ENCODE measurements at places on chromosomes 13 and 19. TPM values are rescaled to one million over a fixed set of nuclear protein-coding genes. Genes with fewer than 3 reads are reported as not detected.

Gene PTH2
- polyA plus RNA-seq: not detected

Gene CDKN2D
- 17.4 TPM for polyA plus RNA-seq

Gene MATK
- 7.7 TPM for polyA plus RNA-seq

Gene IGFL2
- 1.1 TPM for polyA plus RNA-seq

Gene RGL3
- polyA plus RNA-seq: 8.5 TPM

Gene CYP2F1
- not detected for polyA plus RNA-seq

Gene CAPS
- 3.7 TPM for polyA plus RNA-seq

Gene IGLON5
- polyA plus RNA-seq: 0.26 TPM

Gene PSG1
- not detected for polyA plus RNA-seq

Gene ZNF837
- polyA plus RNA-seq: 2.5 TPM

Gene RASGRP4
- polyA plus RNA-seq: 0.90 TPM

Gene HIF3A
- polyA plus RNA-seq: 7.2 TPM

Gene NEK5
- 0.60 TPM for polyA plus RNA-seq

Gene ZNF431
- polyA plus RNA-seq: 7.4 TPM

Gene CYP4F12
- 47.1 TPM for polyA plus RNA-seq

Gene CEACAM7
- polyA plus RNA-seq: 1,079 TPM

Gene BSPH1
- polyA plus RNA-seq: not detected

Gene IRF2BP1
- 7.8 TPM for polyA plus RNA-seq

Gene NANOS2
- 0.60 TPM for polyA plus RNA-seq

Gene ZSCAN4
- polyA plus RNA-seq: not detected

Gene SCEL
- 2.4 TPM for polyA plus RNA-seq
